ENCODE measurements at places on chromosomes 16 and 17. TPM values are rescaled to one million over a fixed set of nuclear protein-coding genes. Genes with fewer than 3 reads are reported as not detected.

TBX6 gene
- 0.24 TPM for total RNA-seq

SDR42E1 gene
- not detected for total RNA-seq

FXR2 gene
- 61.7 TPM for total RNA-seq

AATK gene
- 9.3 TPM for total RNA-seq

CCL14 gene
- total RNA-seq = not detected

KRT24 gene
- total RNA-seq = not detected

TNP2 gene
- not detected for total RNA-seq

TRIM37 gene
- 64.4 TPM for total RNA-seq

OR4D1 gene
- total RNA-seq = not detected

ZNF263 gene
- total RNA-seq = 42.9 TPM

RDM1 gene
- 0.45 TPM for total RNA-seq

PSMC3IP gene
- total RNA-seq = 8.0 TPM

HASPIN gene
- total RNA-seq = 9.0 TPM

KRT39 gene
- total RNA-seq = not detected

HOXB6 gene
- 5.2 TPM for total RNA-seq

Measured in SK-MEL-5 (cell line).